ENCODE measurements at places on chromosomes 11 and 22. TPM values are rescaled to one million over a fixed set of nuclear protein-coding genes. Genes with fewer than 3 reads are reported as not detected.

DNA sequence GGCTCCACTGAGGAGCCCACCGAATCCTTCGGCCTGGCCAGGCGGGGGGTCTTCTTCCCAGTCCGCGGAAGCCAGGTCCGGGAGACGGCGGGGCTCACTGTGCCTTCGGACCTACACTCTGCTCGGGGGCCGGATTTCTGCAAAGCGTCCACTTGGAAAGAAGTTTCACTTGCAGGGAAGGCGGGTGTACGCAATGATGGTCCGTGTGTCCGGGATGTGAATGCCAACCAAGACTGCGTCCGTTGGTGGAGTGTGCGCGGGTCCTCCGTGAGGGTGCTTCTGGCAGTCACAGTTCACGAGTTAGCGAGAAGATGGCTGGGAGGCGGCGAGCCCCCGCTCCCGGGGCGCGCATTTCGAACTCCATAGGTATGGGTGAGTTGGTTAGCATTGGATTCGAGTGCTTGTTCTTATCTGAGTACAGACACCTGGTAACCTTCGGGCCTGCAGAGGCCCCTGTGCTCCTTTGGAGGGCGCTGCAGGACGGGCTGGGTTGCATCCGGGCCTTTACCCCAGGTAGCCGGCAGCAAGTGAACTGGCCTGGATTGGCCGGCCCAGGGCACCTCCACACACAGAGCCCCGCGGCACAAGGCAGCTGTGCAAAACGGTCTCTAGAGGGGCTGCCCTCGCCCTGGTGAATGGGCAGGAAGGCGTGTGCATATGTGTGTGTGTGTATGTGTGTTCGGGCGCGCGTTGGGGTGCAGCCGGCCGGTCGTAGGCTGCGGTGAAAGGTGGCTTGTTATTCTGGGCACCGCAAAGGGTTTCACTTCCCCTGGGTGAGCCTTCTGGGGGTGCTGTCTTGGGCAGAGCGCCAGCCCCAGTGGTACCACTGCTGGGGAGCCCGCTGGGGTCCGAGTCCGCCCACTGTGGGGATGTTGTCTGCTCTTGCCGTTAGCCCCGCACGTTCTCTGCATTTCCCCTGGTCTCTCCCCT is 13.3 kb upstream of the CYP2R1 start:
- H3K27ac ChIP-seq: peak overlapping the region; percentile 57
- no peaks in the 10 kb centered on the region for H3K36me3 ChIP-seq

- no peaks in the 10 kb centered on the region for H3K27me3 ChIP-seq
- no peak for DNase-seq
- peaks cover 56% of the 10 kb centered on the region for H3K36me3 ChIP-seq
- H3K27ac ChIP-seq: no peak overlapping the region
- no peak overlapping the region for H3K4me3 ChIP-seq
Observed at GRCh38 chr11:47274495-47275235, 4.7 kb downstream of the MADD start.

- no peaks in the 10 kb centered on the region for H3K27me3 ChIP-seq
- H3K27ac ChIP-seq: no peak overlapping the region
- DNase-seq: no peak
- no peaks in the 10 kb centered on the region for H3K4me1 ChIP-seq
Observed at GRCh38 chr11:90803366-90803765, 580.5 kb upstream of the CHORDC1 start.

OR6A2 gene
- total RNA-seq: 0.18 TPM

DNA sequence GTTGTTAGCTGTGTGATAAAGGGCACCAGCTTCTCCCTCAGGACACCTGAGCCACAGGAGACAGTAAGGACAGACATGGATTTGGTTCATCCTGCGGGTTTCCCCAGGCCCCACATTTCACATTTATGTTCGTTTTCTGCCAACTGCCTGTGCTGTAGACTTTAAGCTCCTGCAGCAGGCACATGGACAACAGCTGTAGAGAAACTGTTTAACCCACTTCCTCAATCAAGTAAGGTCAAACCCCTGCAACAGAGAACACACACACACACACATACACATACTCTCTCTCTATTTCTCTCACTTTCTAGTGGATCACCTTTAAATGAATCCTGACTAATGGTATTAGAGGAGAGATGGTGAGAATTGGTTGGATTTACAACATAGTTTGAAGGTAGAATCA is 90.7 kb downstream of the C11orf87 start:
- no peaks in the 10 kb centered on the region for H3K27me3 ChIP-seq
- H3K4me3 ChIP-seq: no peak overlapping the region
- no peaks in the 10 kb centered on the region for H3K36me3 ChIP-seq
- DNase-seq: no peak
- H3K4me1 ChIP-seq: no peaks in the 10 kb centered on the region

DNA sequence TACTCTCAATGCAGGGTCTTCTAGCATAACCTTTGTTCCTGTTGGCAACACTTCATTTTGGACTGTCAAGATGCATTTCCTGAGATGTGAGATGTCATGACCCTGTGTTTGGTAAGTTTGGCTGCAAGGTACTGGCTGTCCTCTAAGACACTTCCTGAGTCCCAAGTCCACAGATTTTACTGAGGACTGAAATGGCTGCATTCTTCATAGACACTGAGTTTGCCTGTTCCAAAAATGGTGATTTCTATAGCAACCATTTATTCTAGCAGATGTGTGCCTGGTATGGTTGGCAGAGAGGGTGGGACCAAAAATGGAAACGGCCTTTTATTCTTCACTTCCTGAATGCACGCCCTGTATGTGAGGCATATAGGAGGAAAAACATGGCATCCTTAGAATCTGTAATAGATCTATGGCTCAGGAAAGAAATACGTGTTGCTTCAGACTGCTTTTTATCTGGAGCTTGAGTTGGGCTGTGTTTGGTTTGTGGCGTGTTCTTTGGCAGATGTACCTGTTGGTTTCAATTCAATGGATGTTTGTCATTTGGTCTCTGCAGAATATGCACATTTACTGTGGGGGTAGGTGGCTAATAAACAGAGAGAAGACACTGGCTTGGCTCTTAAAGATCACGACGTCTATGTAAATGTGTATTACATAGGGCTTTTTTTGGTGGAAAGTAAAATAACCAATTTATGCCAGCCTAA is 62.4 kb downstream of the ZBTB16 start:
- peaks cover 44% of the 10 kb centered on the region for H3K36me3 ChIP-seq
- peak overlapping the region; percentile 57 for H3K27ac ChIP-seq
- DNase-seq: no peak

PNPLA2 gene
- total RNA-seq: 137 TPM

- H3K36me3 ChIP-seq: no peaks in the 10 kb centered on the region
- no peaks in the 10 kb centered on the region for H3K4me1 ChIP-seq
- H3K4me3 ChIP-seq: no peak overlapping the region
Observed at GRCh38 chr11:117126223-117126965, 17.7 kb upstream of the PAFAH1B2 start.

DNA sequence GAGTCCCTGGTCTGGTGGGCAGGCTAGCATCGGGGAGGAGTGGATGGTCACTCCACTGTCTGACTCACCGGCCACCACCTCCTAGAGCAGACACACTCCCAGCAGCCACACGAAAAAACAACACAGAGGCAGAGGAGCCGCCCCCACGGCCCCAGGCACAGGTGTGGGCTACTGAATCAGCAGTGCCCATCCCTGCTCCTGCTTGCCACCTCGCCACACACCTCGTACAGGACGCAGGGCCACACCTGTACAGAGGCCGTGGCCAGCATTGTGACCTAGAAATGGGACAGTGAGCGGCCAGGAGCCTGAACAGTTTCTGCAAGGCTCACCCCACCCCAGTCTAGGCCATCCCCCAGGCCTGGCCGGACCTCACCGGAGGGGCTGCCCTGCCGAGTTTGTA is 14.0 kb downstream of the TRIM29 start:
- H3K27ac ChIP-seq: no peak overlapping the region
- no peaks in the 10 kb centered on the region for H3K4me1 ChIP-seq
- peaks cover 5% of the 10 kb centered on the region for H3K27me3 ChIP-seq
- no peak for DNase-seq

- H3K4me3 ChIP-seq: no peak overlapping the region
Observed at GRCh38 chr22:46618667-46619066, 1.5 kb upstream of the GRAMD4 start.

Measured in lower lobe of right lung (tissue), 2 donors.